RWPE2 (cell line): ENCODE measurements at places on chromosomes 16 and 17.

GRCh38 chr16:11868412-11868980, 17.2 kb upstream of the RSL1D1 start:
- H3K27me3 ChIP-seq = no peaks in the 10 kb centered on the region
- no peak for DNase-seq
- no peak overlapping the region for H3K4me3 ChIP-seq
- H3K36me3 ChIP-seq = peaks cover 54% of the 10 kb centered on the region
- peak overlapping the region; percentile 70 for H3K27ac ChIP-seq

DNA sequence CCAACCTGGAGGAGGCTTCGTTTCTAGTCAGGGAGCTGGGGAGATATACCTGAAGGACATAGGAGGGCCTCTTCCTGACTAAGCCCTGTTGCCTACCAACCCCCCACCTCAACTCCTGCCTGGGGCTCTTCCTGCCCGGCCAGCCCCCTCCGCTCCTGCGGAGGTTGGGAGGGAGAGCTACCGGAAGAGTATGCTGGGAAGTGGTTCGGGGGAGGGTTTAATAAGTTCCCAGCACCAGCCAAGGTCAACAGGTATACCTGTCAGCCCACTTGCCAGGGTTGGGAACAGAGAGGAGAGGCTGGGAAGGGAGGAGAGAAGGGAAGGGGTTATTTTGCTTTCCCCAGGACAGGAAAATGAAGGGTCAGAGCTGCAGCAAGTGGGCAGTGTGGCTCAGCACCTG, 4.7 kb downstream of the PPP1R1B start:
- H3K4me1 ChIP-seq = peaks cover 11% of the 10 kb centered on the region
- no peak for DNase-seq
- no peak overlapping the region for H3K4me3 ChIP-seq
- peaks cover 10% of the 10 kb centered on the region for H3K27me3 ChIP-seq
- H3K36me3 ChIP-seq = no peaks in the 10 kb centered on the region

GRCh38 chr16:87637357-87637756, 35.0 kb downstream of the JPH3 start:
- no peak for DNase-seq
- peaks cover 3% of the 10 kb centered on the region for H3K27me3 ChIP-seq
- no peak overlapping the region for H3K27ac ChIP-seq
- no peak overlapping the region for H3K4me3 ChIP-seq

- no peak for DNase-seq
- no peak overlapping the region for H3K4me3 ChIP-seq
- no peaks in the 10 kb centered on the region for H3K36me3 ChIP-seq
- H3K27ac ChIP-seq = no peak overlapping the region
Observed at GRCh38 chr16:25716186-25716585, 24.4 kb downstream of the HS3ST4 start.

DNA sequence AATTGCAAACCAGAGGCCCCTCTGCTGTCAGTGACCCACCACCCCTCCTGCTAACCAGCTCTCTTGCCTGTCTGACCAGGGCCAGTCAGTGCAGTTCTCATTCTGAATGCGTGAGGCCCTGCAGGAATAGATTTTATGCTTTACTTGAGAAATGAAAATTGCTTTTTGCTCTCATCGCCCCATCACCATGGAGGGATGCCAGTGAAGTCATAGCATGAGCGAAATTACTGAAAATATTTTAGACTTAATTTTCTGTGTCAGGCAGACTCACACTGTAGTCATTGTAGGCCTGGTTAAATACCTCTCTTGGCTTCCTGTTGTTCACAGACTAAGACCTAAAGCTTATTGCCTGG, 490.5 kb upstream of the CDH5 start:
- no peaks in the 10 kb centered on the region for H3K36me3 ChIP-seq
- DNase-seq = no peak
- H3K27ac ChIP-seq = no peak overlapping the region
- H3K4me1 ChIP-seq = no peaks in the 10 kb centered on the region

DNA sequence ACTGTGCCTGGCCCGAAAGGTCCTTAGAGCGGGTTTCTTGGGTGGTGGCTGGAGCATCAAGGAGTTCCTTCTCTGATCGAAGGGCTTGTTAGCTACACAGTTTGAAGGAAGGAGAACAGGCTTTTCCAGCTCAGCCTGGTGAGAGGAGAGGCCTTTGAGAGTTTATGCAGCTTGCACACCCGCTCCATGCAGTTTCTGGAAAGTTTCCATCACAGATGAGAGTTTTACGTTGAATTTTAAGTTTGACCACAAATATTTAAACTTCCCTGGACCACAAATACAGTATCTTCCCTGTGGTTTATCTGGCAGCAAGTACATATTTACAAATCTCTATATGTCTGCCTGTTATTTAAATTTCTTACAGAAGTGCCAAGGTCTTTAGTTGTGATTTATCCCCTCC, 56.8 kb downstream of the HIC1 start:
- no peak overlapping the region for H3K4me3 ChIP-seq
- no peaks in the 10 kb centered on the region for H3K27me3 ChIP-seq
- H3K4me1 ChIP-seq = no peaks in the 10 kb centered on the region

DNA sequence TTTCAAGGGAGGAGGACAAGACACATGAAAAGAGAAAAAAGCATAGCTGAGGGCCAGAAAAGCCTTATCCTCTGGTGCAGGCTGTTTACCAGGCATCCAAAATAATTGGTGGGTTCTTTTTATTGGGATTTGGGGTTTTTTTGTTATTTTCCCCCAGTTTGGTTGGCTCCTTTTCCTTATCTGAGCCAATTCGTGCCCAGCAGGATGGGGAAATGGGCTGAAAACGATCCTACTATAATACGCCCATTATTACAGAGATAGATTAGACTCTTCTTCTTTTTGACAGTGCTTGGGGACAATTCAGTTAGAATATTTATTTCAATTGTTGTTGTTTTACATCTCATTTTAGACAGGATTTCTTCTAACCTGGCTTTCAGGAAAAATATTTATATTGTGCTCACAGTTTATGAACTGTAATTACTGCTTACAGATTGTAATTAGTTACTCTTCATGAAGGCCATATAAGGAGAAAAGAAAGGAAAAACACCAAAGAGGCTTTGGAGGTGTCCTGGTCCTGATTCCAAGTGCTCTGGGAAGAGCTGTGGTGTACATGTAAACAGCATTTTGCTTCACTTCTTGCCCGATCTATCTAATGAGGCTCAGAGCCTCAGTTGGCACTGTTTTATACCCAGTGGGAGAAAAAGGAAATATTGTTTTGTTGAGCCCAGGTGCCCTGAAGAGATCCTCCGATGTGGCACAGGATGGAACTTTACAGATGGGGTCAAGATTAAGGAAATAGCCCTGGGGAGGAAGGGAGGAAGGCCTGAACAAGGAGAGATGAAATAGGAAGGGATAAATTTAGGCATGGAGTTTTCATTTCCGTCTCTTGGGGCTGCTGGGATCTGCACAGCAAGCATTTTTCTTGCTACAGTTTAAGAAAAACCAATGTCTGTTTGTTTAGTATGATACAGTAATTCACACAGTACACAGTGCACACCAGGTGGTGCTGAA, 611 bp upstream of the ANKRD40 start:
- H3K4me1 ChIP-seq = peaks cover 14% of the 10 kb centered on the region
- no peak for DNase-seq
- H3K4me3 ChIP-seq = peak overlapping the region; percentile 52
- H3K27ac ChIP-seq = peak overlapping the region; percentile 85
- no peaks in the 10 kb centered on the region for H3K27me3 ChIP-seq

- no peak for DNase-seq
- no peak overlapping the region for H3K4me3 ChIP-seq
- H3K36me3 ChIP-seq = no peaks in the 10 kb centered on the region
- no peaks in the 10 kb centered on the region for H3K27me3 ChIP-seq
Observed at GRCh38 chr16:9258423-9259051, 167.1 kb downstream of the HAPSTR1 start.

- peak; percentile 56 for DNase-seq
- H3K27me3 ChIP-seq = no peaks in the 10 kb centered on the region
- H3K36me3 ChIP-seq = no peaks in the 10 kb centered on the region; the same call in 1 of the 2 replicates
- H3K4me3 ChIP-seq = no peak overlapping the region
- peaks cover 3% of the 10 kb centered on the region for H3K4me1 ChIP-seq
Observed at GRCh38 chr17:1736348-1737281, 6.1 kb upstream of the SERPINF2 start.

- H3K27ac ChIP-seq = no peak overlapping the region
- H3K4me1 ChIP-seq = no peaks in the 10 kb centered on the region
- H3K36me3 ChIP-seq = no peaks in the 10 kb centered on the region
- DNase-seq = no peak
Observed at GRCh38 chr17:65670667-65671371, 109.4 kb upstream of the AXIN2 start.

DNA sequence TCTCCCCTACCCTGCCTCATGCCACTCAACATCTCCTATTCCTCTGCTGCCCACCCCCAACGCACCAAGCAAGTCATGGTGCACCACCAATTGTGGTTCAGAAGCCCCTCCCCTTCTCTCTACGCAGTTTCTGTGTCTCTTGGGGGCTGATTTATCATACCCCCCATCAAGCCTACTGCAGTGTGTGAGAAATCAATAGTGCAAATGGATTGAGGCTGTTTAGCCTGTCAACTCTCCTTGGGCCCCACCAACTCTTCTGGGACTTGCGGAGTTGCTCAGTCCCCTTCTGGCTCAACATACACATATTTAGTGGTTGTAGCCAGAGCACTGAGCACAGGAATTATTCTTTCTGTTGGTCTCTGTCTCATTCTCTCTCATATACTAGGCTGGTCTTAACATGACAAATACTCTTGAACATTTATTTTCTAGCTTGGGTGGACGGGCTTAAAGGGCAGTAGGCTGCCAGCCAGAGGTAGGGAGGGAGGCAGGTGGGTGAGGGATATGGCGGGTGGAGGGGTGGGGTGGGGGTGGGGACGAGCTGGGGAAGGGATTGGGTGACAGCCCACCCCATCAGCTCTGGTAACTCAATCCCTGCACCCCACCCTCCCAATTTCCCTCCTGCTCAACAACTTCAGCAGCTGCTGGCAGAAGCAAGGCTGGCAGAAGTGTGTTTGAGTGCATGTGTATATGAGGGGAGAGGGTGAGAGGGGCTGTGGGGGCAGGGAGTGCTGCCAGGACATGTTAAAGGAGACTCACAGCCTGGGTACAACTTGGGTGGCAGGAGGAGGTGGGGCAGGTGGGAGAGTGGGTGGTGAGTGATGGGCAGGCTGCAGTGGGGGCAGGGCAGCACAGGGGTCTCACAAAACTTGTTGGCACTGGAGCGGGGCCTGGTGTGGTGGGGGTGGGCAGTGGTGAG, 4.9 kb downstream of the RARA start:
- H3K27ac ChIP-seq = peak overlapping the region; percentile 97
- H3K4me3 ChIP-seq = no peak overlapping the region
- no peaks in the 10 kb centered on the region for H3K27me3 ChIP-seq
- peaks cover 72% of the 10 kb centered on the region for H3K4me1 ChIP-seq
- H3K36me3 ChIP-seq = no peaks in the 10 kb centered on the region
- no peak for DNase-seq

DNA sequence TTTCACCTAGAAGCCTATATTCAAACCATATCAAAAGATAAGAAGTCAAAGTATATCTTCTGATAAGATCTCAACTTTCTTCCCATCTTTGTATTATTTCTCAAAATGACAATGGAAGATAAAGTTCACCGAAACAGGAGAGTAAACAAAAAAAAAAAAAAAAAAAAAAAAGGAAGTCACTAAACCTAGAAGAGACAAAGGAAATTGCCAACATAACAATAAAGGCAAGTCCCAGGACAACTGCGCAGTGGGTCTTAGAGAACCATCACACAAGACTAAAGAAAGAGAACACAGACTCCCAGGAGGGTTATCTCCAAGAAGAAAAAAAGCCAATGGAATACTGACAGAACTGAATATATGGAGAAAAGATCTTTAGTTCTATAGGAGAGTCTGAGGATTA, 65.7 kb downstream of the SMURF2 start:
- H3K36me3 ChIP-seq = peaks cover 92% of the 10 kb centered on the region
- peaks cover 2% of the 10 kb centered on the region for H3K4me1 ChIP-seq
- no peaks in the 10 kb centered on the region for H3K27me3 ChIP-seq
- no peak for DNase-seq

GRCh38 chr16:65024767-65025178, 97.1 kb downstream of the CDH11 start:
- no peaks in the 10 kb centered on the region for H3K27me3 ChIP-seq
- H3K4me3 ChIP-seq = no peak overlapping the region
- no peaks in the 10 kb centered on the region for H3K36me3 ChIP-seq
- no peak for DNase-seq
- no peaks in the 10 kb centered on the region for H3K4me1 ChIP-seq

GRCh38 chr17:79803997-79804855, 7.3 kb upstream of the CBX8 start:
- peak overlapping the region; percentile 19 for H3K4me3 ChIP-seq
- DNase-seq = no peak
- peaks cover 100% of the 10 kb centered on the region for H3K27me3 ChIP-seq
- peaks cover 3% of the 10 kb centered on the region for H3K4me1 ChIP-seq
- no peak overlapping the region for H3K27ac ChIP-seq

- H3K4me3 ChIP-seq = no peak overlapping the region
- no peak for DNase-seq
- no peaks in the 10 kb centered on the region for H3K27me3 ChIP-seq
Observed at GRCh38 chr16:79263425-79263824, 337.1 kb downstream of the MAF start.

- no peaks in the 10 kb centered on the region for H3K36me3 ChIP-seq
- no peak overlapping the region for H3K4me3 ChIP-seq
- no peak for DNase-seq
- H3K4me1 ChIP-seq = peaks cover 5% of the 10 kb centered on the region
Observed at GRCh38 chr16:17607075-17607509, 136.3 kb upstream of the XYLT1 start.

GRCh38 chr16:88528902-88529318, 41.3 kb upstream of the ZC3H18 start:
- no peaks in the 10 kb centered on the region for H3K27me3 ChIP-seq
- no peaks in the 10 kb centered on the region for H3K4me1 ChIP-seq
- H3K4me3 ChIP-seq = no peak overlapping the region

GRCh38 chr17:65261682-65262636, 124.8 kb downstream of the RGS9 start:
- H3K36me3 ChIP-seq = no peaks in the 10 kb centered on the region
- no peak for DNase-seq
- H3K27ac ChIP-seq = peak overlapping the region; percentile 9
- H3K4me3 ChIP-seq = no peak overlapping the region
- H3K4me1 ChIP-seq = peaks cover 8% of the 10 kb centered on the region

- peaks cover 16% of the 10 kb centered on the region for H3K36me3 ChIP-seq
- H3K27ac ChIP-seq = no peak overlapping the region
- no peak for DNase-seq
- H3K27me3 ChIP-seq = no peaks in the 10 kb centered on the region
Observed at GRCh38 chr16:1968146-1968953, 1.7 kb downstream of the RNF151 start.

DNA sequence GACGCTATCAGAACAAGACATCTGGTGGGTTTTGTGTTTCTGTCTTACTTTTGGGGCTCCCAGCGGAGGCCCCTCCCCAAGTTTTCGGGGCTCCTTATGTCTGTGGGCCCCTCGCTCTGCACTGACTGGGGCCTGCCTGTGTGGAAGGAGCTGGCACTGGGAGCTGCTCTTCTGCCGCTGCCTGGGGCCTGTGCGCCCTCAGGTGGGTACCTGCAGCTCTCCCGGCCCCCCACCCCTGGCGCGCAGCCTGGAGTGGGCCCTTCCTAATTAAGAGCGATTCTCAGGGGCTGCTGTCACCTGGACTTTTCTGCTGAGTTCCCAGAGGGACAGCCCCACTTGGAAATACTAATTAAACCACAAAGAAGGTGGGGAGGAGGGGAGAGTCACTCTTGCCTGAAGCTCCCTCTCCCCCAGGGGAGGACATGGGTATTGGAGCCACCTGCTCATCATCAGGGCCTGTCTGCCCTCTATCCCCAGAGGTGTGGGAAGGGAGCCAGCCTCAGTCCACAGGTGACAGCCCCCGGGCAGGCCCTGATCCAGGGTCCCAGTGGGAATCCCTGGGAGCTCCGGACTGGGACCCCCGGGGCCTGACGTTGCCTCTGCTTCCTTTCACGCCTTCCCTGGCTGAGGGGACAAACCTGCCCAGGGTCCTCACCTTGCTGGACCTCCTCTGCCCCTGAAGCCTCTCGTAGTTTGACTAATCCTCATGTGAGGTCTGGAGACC, 36.5 kb downstream of the GSE1 start:
- H3K4me3 ChIP-seq = no peak overlapping the region
- H3K36me3 ChIP-seq = peaks cover 5% of the 10 kb centered on the region
- H3K27me3 ChIP-seq = no peaks in the 10 kb centered on the region
- no peak for DNase-seq
